CD4-positive, alpha-beta T cell treated with Interleukin-21 for 1 hour (primary cell): ENCODE measurements at places on chromosomes 2 and 18.

DNA sequence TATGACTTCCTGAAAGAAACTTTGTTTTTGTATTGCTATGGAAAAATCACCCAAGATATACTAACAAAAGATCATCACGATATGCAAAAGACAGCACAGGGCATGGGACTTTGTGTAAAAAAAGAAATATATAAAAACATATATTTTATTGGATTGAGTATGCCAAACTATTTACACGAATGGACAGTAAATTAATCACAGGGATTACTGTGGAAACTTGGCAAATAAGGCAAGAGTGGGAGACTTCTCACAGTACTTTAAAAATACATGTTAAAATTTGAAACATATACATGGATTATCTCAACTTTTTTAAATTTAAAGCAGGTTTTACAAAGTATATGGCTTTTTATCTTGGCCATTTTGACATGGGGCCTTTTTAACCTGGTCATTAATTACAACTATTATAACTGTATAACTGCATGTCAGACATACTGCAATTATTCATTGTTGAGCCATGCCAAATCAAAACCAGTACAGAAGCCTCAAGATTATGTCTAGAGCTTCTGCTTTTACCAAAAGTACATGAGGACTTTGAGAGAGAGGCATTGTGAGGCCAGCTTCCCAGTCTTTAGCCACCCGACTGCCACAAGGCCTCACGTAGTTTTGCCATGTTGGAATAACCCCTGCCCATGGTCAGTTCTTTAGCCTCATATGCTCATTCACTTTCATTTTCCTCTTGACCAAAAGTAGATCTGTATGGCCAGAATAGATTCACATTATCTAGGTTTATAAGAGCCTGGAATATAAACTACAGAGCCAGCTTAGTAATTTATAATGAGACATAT, 419.8 kb downstream of the SETBP1 start:
- DNase-seq = no peak

GRCh38 chr18:35478520-35479435, 19.0 kb downstream of the INO80C start:
- DNase-seq = peak; percentile 9

DNA sequence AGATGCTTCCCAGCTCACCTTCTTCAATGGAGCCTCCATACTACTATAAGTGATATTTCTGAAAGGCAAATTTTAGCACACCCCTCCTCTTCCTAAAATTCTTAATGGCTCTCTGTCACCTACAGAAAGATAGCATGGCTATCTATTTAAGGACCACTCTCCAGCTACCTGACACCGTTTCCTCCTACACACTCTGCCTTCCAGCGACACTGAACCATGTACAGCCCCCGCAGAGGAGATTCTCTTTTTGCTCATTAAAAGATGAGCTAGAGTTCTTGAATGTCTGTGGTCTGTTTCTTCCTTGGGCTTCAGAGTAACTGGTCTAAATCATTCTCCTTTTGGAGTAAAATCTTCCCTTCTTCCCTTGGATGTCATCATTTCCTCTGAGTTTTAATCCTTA, 38.4 kb upstream of the GAREM1 start:
- DNase-seq = no peak

- no peak for DNase-seq
Measured at GRCh38 chr2:154428022-154428421, 270.5 kb upstream of the KCNJ3 start.

- DNase-seq = no peak
Measured at GRCh38 chr2:217360781-217361482, 501.1 kb upstream of the TNP1 start.

DNA sequence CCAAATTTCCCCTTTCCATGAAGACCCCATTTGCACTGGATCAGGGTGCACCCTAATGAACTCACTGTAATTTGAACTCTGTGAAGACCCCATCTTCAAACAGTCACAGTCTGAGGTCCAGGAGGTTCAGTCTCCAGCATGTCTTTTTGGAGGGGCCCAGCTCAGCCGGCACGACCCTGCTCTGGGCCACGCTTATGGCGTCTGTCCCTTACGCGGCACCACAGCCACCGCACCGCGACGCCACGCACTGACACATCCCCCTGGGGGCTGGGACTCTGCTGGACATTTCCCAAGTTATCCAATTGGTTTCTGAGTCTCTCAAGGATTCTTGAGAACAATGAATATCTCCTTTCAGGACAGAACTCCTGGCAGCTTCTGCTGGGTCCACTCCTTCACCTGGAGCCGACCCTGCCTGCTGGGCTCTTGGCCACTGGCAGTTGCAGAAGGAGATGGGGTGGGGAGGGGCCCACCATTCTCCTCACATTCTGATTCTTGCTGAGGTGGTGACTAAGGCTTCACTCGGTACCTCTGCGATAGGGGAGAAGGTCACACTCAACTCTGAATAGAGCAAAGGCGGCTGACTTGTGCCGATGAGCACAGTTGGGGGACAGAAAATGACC, 124.0 kb downstream of the RTP5 start:
- no peak for DNase-seq

GRCh38 chr2:31075431-31075830, 62.8 kb downstream of the GALNT14 start:
- no peak for DNase-seq

- no peak for DNase-seq
Measured at GRCh38 chr2:151098841-151099240, 162.8 kb downstream of the RBM43 start.

- DNase-seq = no peak
Measured at GRCh38 chr2:185381631-185382030, 357.0 kb upstream of the FSIP2 start.

DNA sequence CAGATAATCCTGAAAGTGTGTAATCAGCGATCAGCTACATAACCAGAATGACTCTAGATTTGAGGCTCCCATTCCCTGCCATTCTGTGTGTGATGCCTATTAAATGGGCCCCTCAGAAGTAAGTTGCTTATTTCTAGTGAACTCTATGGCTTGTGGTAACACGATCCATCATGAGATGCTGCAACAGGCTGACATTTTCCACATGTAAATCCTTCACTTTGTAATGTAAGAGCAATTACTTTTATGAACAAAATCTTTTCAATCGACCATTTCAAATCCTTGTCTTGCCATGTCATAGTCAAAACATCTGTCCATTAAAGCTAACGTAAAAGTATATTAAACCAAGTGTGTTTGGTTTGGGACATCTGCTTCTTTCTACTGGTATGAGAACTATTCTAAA, 175.9 kb upstream of the ETAA1 start:
- DNase-seq = no peak

DNA sequence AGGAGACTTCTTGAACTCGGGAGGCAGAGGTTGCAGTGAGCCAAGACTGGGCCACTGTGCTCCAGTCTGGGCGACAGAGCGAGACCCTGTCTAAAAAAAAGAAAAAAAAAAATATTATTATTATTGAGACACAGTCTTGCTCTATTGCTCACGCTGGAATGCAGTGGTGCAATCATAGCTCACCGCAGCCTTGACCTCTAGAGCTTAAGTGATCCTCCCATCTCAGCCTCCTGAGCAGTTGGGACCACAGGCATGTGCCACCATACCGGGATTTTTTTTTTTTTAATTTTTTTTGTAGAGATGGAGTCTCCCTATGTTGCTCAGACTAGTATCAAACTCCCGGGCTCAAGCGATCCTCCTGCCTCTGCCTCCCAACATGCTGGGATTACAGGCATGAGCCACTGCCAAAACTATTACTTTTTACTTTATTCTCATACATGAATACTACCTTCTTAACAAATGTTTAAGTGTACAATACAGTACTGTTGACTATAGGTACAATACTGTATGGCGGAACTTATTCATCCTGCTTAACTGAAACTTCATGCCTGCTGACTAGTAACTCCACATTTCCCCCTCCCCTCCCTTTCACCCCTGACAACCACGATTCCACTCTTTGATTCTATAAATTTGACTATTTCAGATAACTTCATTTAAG, 15.5 kb downstream of the FBXO11 start:
- no peak for DNase-seq

- DNase-seq = no peak
Measured at GRCh38 chr2:24304631-24305030, 55.7 kb downstream of the ITSN2 start.

DNA sequence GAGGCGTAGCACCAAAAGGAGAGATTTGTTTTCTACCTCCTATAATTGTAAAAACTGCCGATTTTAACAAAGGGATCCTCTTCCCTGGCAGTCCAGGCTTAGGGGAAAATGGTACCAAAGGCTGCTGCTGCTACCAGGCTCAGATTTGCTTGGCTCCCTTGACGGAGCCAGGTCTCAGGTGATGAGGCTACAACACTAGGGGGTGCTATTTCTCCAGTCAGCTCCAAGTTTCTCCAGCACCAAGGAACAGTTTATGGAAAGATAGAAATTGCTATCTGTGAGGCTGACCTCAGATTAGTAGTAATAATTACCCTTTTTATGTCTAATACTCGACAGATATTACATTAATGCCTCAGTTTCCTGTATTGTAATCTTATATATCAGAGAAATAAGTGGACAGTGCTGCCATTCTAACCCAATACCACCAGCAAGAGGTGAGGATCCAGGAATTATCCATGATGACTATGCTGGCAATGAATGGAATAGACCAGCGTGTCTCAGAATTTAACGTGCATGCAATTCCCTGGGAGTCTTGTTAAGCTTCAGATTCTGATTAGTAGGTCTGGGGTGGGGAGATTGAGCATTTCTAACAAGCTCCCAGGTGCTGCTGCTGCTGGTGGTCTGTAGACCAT, 111.3 kb downstream of the ESCO1 start:
- peak; percentile 29 for DNase-seq

DNA sequence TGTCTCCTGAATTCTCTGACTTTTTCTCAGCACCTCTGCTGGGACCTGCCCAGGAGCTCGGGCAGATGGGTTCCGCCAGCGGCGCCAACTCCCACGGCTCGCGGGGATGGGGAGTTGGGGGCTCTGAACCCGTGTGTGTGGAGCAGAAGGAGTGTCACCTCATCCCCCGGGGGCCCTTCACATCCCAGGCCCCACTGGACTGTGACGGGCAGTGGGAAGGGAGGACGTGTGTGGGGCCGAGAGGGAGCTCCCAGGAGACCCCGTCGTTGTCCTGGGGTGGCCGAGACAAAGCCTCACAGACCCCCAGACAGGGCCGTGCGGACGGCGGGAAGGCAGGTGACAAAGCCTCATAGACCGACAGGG, 130.0 kb upstream of the CTDP1 start:
- DNase-seq = no peak

DNA sequence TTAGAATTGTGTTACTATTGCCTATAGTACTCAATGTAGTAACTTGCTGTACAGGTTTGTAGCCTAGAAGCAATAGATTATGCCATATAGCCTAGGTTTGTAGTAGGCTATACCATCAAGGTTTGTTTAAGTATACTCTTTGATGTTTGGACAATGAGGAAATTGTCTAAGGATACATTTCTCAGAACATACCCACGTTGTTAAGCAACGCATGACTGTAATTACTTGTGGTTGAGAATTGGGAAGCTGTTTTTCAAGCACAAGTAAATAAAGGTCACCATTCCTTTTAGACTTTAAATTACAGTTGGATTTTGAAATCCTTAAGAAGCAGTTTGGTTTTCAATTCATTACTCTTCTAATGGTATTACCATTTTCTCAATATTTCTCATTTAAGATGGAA, 89.8 kb upstream of the KCNH7 start:
- DNase-seq = no peak

- DNase-seq = no peak
Measured at GRCh38 chr2:212990697-212991096, 160.7 kb downstream of the IKZF2 start.

DNA sequence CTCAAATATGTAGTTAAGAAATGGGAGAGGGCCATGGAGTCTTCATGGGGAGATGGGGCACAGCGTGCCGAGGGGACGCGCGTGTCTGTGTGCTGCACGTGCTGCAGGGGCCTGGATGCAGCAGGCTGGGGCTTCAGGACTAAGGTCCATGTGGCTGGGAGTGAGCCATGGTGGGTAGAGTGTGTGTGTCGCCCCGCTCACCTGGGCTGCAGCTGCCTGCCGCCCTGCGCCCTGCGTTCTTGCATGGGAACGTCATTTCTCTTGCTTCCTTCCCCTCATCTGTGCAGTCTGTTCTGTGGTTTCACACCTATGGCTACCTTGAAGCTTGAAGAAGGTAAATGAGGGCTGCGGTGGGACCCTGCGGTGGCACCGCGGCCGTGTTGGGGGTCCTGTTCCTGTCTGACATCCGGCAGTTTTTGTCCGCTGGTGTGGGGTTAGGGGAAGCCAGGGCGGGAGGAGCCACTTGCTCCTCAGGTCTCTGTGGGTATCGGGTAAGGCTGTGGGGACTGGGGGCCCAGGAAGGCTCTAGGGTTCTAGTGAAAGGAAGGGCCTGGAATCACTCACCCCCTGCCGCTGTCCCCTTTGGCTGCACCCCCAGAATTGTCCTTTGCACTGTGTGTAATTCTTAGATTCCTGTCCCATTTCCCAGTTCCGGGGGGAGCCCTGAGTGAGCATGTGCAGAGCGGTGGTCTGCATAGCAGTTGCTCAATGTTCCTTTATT, 54.1 kb upstream of the HS6ST1 start:
- peak; percentile 46 for DNase-seq

- DNase-seq = no peak
Measured at GRCh38 chr18:12048010-12048826, 45.4 kb upstream of the ANKRD62 start.

GRCh38 chr2:133985563-133985962, 268.3 kb upstream of the MGAT5 start:
- no peak for DNase-seq

DNA sequence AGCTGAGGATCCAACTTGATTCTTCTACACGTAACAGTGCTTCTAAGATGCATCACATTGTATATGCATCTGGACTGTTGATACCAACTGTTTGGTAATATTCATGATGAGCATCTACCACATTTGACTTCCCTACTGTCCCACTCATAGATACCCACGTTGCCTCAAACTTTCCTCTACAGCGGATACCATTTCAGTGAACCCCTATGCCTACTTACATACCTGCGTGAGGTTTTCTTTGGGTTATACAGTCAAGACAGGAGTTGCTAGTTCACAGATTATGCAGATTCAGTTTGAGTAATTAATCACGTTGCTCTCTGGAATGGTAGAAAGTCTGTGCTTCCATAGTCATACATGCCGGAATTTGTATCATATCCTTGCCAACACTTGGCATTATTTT, 40.0 kb downstream of the EPC2 start:
- DNase-seq = no peak

DNA sequence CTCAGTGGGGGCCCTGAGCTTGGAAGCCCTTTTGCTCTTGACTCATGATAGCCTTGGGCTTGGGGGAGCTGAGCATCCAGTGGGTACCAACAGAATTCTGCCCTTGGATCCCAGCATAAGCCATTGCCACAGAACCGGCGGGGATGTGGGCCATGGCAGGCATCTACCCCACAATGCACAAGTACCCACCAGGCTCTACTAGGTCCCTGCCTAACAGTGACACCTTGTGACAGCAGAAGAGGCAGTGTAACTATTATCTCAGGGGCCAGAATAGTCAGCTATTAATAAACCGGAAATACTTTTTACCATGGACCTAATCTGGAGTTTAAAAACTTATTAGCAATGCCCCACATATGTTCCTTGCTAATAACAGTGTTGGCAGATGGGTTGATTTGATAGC, 397.2 kb downstream of the TMEM182 start:
- DNase-seq = no peak

DNA sequence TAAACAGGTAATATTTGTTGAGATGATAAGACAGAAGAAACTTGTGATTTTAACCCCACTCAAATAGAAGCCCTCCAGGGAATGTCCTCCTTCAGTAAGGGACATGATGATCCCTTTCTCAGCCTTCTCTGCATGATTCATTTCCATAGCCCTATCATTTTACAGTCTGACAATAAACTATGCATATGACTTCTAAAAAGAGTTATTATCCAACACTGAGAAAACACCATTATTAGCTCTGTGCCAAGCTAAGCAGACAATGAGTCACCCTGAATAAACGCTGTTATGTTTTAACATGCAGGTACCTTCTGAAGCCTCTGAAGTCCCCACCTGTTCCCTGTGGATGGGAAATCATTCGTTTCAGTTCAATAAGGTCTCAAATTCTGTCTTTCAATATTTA, 54.7 kb downstream of the DTNB start:
- DNase-seq = no peak
